Gastroesophageal sphincter (tissue), 4 donors: ENCODE measurements at places on chromosomes 2 and 18. TPM values are rescaled to one million over a fixed set of nuclear protein-coding genes. Genes with fewer than 3 reads are reported as not detected.
A peak's percentile ranks its signal among the peaks of the same experiment; 100 is the strongest.

GRCh38 chr2:45233301-45233700, 224.0 kb upstream of the SIX2 start:
- ATAC-seq, result no peak

GRCh38 chr2:9473985-9474360, 378 bp upstream of the IAH1 start:
- ATAC-seq, result peak; percentile 48

DNA sequence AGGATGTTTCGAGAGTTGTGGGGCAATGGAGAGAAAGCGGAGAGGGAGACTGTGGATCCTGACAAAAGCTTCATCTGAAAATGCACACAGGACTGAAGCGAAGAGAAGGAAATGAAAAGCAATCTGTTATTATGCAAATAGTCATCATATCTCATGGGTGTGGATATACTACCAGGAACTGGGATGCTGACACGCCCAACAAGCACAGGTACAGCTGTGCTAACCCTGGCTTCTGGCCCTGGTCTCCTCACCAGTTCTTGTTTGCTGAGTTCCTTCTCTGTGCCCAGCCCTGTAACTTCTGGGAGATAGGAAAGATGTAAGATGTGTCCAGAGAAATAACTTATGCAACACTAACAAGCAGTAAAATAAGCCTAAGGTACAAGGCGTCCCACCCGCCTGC, 358.8 kb downstream of the CMPK2 start:
- ATAC-seq, result no peak

DNA sequence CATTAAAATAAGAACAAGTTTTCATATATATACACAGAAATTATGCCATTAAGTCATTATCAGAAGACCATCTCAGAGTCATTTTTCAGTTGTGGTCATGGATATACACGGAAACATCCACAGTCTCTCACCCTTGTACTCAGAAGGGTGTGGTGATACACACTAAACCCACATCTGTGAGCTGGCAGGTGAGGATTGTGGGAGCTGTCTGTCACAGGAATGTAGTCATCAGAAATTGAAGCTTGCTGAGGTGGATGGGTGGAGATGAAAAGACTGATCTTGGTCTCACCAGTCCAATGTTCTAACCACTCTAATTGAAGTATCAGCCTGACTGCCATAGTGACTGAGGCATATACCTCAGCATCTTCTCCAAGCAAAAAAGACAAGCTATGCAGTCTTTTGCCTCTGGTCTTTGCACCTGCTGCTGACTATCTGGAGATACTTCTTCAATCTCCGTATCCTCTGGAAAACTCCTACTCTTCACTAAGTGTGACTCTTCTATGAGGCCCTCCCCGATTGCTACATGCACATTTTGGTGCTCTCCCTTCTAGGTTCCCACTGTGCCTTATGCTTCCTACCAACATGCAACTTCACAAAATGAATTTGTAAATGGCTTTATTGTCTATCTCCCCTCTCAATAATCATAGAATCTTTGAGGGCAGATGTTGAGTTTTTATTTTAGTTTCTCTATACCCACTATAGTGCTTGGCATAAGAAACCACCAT, 232.8 kb downstream of the DYM start:
- ATAC-seq, result no peak

GRCh38 chr2:180728928-180729559, 251.4 kb upstream of the UBE2E3 start:
- ATAC-seq, result no peak

Gene CNTNAP5
- not detected for total RNA-seq

Gene ALPG
- not detected for total RNA-seq

Gene HYCC2
- 19.9 TPM for total RNA-seq

Gene PPP4R1
- 124 TPM for total RNA-seq

Gene ST8SIA5
- not detected for total RNA-seq
